Body of pancreas (tissue), 4 donors: ENCODE measurements at places on chromosomes 2 and 18.
A peak's percentile ranks its signal among the peaks of the same experiment; 100 is the strongest.

GRCh38 chr18:9869715-9870430 is 15.9 kb upstream of the TXNDC2 start:
- DNase-seq = peak; percentile 23

DNA sequence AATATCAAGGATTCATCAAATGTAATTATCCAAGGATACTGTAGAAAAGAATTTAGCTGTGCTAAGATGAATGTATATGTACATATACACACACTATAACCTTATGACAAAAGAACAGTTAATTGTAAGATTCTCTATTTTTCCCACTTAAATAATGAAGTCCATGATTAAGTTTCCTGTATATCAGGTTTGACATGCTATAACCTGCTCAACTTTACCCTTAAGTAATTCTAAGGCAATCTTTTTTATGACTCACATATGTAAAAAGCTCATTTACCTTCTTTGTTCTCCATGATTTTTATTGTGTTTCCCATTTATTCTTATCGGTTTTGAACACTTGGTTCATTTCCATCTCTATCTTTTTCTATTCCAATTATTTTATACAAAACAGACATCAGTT is 1213.1 kb upstream of the SLC39A10 start:
- DNase-seq = no peak

GRCh38 chr2:220296174-220296573 is 668.7 kb downstream of the SLC4A3 start:
- no peak for DNase-seq

DNA sequence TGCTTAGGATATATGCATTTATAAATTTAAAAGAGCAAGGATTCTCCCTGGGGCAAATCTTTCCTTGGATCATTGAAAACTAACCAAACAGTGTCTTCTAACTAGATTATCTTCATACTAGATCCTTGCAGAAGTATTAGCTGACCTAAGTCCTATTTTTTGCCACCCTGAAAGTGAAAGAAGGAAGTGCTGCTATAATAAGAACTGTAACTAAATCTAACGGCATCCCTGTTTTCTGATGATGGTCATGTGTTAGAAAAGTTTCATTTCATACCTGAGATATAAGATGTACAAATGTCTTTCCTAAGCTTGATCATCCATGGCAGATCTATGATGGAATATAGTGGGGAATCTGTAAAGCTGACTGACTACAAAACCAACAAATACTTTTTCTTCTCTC is 102.7 kb downstream of the MAP2 start:
- DNase-seq = no peak

GRCh38 chr2:226658555-226658954 is 141.1 kb downstream of the IRS1 start:
- no peak for DNase-seq

DNA sequence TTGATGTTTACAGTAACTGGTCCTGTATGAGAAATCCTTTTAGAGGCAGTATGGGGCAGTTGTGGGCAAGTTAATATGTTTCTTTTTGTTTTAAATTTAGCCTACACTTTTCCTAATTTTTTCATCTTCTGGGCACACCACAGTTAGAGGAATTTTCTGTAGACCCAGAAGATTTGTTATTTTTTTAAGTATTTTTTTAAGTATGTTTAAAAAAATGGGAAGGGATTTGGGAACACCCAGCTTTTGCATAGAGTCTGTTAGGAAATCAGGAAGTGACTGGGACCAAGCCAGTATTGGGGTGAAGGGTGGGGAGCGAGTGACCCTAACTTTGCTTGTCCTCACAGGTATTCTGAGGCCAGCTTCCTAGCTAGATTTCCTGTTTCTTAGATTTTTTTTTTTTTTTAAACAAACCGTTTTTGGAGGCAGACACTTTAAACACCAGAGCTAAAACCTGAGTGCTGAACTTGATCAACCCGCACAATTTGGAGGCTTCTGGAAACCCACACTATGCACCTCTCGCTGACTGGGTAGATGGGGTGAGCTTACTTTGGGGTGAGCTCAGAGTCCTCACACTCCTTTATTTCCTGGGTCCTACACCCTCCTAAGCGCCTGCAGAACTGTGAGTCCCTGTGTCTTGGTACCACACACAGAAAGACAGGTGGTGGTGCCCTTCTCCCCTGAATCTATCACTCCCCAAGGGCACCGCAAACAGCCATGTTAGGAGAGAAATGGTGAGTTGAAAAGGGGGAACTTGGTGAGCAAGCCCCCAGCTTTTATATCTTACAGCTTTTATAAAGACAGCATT is 5.2 kb downstream of the GATA6 start:
- peak; percentile 38 for DNase-seq

DNA sequence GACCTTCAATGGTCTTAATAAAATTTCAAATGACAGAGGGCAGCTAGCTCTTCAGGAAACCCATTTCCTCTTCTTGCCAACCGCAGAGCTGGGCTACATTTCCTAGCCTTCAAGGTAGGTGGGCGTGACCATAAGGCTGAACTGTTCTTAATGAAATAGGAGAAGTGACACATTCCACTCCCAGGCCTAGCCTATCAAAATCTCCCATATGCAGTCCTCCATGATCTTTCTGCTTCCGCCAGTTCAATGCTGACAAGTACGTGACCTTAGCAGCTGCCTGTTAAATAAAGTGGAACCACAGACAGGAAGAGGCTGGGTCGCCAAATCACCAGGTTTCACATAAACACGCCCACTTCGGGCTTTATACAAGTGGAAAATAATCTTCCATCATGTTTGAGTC is 13.2 kb downstream of the SERPINE2 start:
- DNase-seq = peak; percentile 33

DNA sequence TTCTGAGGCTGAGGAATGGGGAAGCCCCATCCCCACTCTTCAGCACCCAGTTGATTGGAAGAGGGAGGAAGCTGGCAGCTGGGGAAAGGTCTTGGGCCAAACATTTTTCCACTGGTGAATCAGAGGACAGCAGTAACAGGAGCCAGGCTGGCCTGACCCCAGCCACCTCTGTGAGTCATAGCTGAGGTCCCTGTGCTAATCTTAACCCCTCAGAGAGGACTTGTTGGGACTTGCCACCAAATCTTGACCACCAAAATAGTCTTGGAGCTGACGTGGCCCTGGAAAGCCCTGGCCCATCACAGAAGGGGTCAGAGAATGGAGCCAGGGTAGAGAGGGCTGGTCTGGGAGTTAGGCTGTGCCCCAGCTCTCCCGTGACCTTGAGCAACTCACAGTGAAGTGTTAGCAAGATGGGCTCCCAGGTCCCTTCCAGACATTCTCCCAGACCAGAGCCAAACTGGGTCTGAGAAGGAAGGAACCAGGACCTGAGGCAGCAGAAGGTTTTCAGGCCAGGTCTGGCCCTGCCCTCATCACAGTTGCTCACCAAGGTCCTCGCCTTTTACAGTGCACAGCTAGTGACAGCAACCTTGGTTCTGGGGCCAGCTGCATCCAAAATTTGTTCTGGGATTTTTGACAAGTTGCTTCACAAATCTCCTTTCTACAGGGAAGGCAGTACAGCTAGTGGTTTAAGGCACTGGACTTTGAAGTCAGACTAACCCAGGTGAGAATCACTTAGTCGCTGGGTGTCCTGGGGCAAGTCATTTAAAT is 266.6 kb downstream of the CYP26B1 start:
- peak; percentile 44 for DNase-seq

DNA sequence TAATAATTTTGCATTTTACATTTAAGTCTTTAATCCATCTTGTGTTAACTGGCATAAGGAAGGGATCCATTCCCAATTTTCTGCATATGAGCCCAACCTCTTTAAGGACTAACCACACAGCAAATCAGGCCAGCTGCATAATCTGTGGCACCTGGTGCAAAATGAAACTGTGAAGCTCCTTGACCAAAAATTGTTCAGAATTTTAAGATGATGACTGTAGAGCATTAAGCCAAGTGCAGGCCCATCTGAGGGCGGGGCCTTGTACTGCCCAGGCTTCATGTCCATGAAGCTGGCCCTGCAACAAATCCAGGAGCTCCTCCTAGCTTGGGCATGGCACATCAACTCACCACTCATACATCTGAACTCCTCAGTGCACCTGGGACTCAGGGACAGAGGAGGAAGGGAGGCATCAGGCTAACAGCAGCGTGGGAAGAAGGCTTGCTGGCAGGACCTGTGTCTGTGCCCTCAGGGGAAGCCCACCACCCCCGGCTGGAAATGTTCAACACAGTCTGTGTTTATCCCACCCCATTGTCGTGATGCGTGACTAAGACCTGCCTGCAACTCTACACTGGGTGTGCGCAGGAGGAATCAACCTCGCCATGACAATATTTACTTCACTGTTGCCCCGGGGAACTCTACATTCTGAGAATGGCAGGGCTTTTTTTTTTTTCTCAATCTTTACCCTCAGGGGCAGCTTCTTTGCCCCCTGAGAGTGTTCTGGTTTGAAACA is 128.9 kb upstream of the SIX2 start:
- no peak for DNase-seq

GRCh38 chr2:184030989-184031388 is 567.3 kb upstream of the ZNF804A start:
- no peak for DNase-seq

DNA sequence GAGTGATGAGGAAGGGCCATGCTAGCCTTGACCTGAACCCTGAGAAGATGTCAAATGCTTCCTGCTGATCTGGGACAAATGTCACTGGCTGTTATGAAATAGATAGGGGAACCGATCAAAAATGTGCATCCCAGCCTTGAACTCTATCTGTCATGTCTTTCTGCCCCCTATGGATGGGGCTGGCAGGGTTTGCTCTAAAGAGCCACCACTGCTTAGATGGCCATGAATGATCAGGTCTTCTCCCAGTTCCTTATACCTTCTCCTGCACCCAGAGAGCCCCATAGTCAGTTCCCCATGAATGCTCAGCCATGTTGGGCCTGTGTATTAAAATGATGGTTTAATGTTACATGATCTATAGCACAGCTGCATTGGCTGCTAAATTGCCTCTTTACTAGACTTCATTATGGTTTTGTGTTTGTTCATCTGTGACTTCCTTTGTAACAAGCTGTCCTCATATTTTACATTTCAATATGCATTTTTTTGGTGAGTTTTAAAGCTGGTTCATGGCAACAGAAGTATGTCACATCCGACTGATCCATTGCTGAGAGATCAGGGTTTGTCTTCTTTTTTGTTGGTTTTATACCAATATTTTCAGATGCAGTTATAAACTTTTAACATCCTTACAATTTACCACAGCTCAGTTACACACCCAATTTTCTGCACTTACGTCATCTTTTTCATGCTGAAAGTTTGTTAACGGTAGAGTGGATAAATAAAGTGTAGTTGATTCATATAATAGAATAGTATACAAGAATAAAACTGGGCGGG is 56.3 kb upstream of the SMAD2 start:
- no peak for DNase-seq

GRCh38 chr2:46162329-46163097 is 134.7 kb upstream of the EPAS1 start:
- DNase-seq = no peak

- DNase-seq = no peak
Measured at GRCh38 chr18:12989397-12990122, 1.6 kb upstream of the CEP192 start.
